ENCODE measurements at places on chromosomes 1 and 21.

DNA sequence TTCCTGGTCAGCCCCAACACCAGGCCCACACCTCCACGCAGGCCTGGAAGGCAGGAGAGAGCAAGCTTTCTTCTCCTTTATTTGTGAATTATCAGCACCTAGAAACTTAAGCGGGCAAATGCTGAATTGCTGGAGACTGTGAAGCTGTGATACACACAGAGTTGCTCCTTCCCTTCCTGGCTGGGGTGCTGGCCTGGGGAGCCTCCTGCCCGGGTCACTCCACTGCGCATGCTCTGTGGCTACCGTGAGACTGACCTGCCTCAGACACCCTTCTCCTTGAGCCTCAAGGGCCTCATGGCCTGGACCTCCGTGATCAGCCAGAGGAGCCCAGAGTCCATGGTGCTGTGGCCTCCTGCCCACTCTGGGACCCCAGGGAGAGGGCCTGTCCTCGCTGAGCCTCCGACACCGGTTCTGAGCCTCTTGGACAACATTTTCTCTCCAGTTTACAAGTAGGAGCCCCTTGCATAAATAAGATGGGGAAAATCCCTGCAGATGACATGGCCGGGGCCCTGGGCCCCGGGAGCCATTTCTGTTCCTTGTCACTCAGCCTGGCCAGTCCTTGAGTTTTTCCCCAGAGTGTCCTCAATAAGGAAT, 18.0 kb downstream of the AGPAT3 start:
- DNase-seq, result no peak

DNA sequence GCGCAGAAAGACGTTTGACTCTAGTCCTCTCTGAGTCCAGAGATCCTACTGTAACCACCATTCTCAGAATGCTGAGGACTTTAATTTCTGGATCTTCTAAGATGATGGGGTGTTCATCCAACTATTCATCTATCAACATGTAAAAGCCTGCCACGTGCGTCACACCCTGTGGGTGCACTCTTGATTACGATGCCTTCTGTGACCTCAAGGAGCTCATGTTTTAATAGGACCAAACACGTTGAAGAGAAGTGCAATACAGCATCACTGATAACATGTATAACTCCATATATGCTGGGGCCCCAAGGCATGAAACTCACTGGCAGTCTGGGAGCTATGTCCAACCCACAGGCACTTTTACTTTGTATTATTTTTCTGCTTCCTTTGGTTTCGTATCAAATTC, 19.0 kb downstream of the KIAA0040 start:
- no peak for DNase-seq

DNA sequence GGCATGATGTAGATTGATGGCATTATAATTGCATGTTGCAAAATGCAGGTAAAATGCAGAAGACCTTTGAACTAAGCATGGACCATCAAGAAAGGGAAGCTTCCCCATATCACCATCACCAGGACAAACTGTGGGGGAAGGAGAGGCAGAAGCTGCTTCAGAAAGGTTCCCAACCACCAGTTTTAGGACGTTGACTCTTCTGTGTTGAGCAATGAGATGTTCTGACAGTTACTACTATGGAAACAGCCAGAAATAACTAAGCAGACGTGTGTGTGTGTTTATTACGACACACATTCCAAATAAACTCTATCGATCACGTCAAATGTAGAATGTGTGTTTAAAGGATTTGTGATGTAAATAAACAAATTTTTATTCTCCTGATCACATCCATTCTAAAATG, 110.2 kb upstream of the PLD5 start:
- DNase-seq, result no peak

GRCh38 chr1:194865383-194865782, 1679.0 kb upstream of the B3GALT2 start:
- no peak for DNase-seq

- no peak for DNase-seq
Observed at GRCh38 chr1:50994997-50995396, 25.0 kb downstream of the CDKN2C start.

- DNase-seq, result no peak
Observed at GRCh38 chr1:29164588-29164987, 17.1 kb downstream of the SRSF4 start.

GRCh38 chr1:202968895-202969295, 1.8 kb upstream of the CYB5R1 start:
- DNase-seq, result peak; percentile 73

- DNase-seq, result no peak
Observed at GRCh38 chr1:51343624-51344023, 13.3 kb upstream of the TTC39A start.

GRCh38 chr1:159798893-159799292, 3.3 kb upstream of the FCRL6 start:
- DNase-seq, result peak; percentile 26

- no peak for DNase-seq
Observed at GRCh38 chr1:109361649-109362048, 36.1 kb downstream of the SORT1 start.
